SK-MEL-5 (cell line): ENCODE measurements at places on chromosomes 5 and 9.

DNA sequence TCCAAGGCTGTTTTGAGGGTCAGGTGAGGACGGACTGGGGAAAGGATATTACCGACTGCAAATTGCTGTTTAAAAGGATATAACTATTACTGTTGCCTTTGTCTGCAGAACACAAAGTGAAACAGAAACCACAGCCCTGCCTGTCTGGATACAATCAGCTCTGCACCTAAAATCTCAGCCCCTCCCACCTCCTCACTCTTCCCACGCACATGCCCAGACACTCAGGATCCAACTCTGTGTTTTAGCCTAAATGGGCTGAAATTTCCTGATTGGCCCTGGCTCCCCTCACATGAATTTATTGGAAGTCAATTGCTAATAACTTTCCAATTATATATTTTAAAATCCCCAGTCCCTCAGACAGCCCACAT lies 176.3 kb upstream of the PPP1R26 start:
- no peak for DNase-seq

DNA sequence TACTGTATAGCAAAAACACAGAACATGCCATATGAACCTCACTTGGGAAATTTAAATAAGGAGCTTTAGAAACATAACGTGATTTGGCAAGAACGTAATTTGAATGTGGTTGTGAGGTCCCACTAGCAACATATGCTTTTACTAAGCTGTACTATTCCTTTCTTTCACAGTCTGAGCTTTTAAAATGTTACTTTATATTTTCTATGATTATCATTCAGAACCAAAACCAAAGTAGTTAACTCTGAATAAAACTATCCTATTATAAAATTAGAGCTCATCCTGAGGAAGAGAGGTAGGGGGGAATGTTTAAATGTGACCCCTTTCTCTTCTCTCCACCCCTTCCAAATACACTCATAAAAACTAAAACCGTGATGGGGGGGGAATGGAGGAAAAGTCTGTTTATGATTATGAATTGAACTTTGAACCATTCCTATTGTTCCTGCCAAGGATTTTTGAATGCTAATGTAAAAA lies 435.7 kb downstream of the NFIB start:
- no peak for DNase-seq

DNA sequence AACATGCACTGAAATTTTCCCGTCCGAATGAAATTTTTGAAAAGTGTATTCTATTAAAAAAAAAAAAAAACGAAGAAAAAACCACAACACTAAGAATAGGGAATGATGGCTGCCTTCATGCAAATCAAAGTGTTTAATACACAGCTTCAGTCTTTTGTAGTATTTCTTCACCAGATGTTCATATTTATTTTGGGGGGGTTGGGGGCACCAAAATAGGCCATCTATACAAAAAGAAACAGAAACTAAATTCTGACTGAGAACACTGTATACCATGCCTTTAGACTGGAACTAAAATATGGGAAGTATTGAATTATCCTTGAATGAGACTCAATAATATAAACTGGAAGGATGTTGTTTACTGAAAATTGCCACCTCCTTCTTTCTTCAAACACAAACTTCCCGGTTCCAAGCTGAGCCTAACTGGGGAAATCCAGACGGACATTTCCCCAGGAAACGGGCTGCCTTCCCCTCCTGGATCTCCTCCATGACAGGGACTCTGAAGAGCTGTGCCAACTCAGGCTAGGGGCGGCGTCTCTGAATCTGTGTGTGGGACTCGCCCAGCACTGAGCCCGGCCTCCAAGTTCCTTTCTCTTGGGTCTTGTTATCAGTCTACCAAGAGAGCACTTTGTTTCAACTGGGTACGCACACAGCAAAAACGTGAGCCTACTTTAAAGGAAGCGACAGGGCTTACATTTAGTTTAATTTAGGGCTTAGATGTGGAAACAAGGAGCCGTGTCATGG lies 511.3 kb upstream of the ADAMTS16 start:
- no peak for DNase-seq

DNA sequence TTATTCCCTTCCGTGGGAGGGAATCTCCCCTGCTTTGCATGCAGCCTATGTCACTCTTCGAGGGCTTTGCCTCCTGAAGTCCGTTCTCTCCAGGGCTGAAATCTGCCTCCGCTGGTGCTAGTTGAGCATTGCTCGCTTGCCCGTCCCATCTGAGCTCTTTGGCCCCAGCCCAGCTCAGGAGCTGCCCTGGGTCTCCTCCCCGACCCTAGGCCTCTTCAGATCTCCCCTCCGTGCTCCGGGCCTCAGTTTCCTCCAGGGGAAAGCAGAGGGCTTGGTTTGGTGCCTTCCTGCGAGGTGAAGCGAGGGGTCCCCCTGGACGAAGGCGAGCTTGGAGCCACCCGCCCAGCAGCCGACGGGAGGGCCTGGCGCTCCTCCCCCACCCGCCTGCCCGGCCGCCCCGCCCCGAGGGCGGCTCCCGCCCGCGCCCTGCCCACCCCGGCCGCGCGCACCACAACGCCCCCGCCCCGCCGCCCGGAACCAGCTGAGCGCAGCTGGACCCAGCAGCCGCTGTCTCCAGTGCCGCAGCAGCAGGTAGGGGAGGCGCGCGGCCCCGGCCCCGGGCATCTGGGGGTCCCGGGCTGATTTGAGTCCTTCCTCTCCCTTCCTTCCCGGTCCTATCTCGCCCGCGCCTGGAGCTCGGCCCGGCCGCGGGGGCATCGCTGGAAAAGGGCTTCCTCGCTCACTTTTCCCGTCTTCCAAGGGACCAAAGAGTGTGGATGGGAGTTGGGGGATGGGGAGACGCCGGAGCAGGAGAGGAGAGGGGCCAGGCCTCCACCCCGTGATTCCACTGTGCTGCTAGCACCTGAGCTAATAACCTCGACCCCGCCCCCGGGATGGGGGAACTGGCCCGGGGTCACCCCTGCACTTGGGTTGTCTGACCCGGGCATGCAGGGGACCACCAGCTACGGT lies at the start of gene GSN:
Gene GSN (plus strand): TSS at position 474 of the 909 bp plus-strand sequence. CDS start 33,810 bp downstream, outside the sequence.
- DNase-seq = peak; percentile 70

- no peak for DNase-seq
These were observed 105.5 kb upstream of the ZNF462 start for GRCh38 chr9:106757514-106757913.

DNA sequence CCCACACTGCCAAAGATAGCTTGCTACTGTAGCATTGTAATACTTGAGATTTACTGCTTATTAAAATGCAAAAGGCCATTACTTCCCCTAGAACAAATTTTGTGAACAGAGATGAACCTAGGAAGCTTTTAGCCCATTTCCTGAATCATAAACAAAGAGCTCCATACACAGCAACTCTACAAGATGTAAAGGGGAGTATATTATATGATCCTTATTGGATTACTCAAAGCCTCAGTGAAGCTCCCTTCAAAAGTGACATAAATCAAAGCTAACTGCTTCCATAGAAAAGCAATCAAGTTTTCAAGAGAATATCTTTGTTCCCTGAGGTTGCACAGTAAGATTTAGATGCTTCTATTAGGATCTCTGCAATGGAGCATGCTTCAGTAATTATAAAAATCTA lies 629.8 kb downstream of the EFNA5 start:
- no peak for DNase-seq

GRCh38 chr5:177085985-177086653 lies 596 bp upstream of the FGFR4 start:
- no peak for DNase-seq
